ENCODE measurements at places on chromosomes 4 and X. TPM values are rescaled to one million over a fixed set of nuclear protein-coding genes. Genes with fewer than 3 reads are reported as not detected.

GRCh38 chr4:17288151-17288550, 223.7 kb downstream of the QDPR start:
- DNase-seq = no peak

Gene DOK7
- not detected for total RNA-seq

Gene TRIM2
- 34.7 TPM for total RNA-seq

- DNase-seq = no peak
These were observed 5.7 kb upstream of the MRFAP1 start for GRCh38 chr4:6634746-6635145.

DNA sequence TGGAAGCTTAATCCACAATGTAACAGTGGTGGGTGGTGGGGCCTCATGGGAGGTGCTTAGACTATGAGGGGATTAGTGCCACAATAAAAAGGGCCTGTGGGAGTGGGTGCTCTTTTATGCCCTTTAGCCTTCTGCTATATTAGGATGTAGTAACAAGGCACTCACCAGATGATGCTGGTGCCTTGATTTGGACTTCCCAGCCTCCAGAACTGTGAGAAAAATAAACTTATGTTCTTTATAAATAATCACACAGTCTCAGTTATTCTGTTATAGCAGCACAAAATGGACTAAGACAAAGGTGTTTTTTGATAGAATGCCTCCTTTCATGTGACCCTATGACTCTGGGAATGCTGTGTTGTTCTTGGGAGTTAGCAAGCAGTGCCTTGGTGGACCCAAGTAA, 89.8 kb downstream of the STIM2 start:
- DNase-seq = no peak

- no peak for DNase-seq
These were observed 157.6 kb downstream of the ARX start for GRCh38 chrX:24858004-24858746.

- peak; percentile 52 for DNase-seq
These were observed 14.9 kb upstream of the PORCN start for GRCh38 chrX:48493890-48494364.

- DNase-seq = no peak
These were observed 710.6 kb upstream of the DIAPH2 start for GRCh38 chrX:95974096-95974470.

GRCh38 chrX:155997436-155997835, at the start of gene IL9R:
IL9R (plus strand) TSS chrX:155997696; CDS start chrX:155997760, 64 bp downstream.
- DNase-seq = no peak

Gene PSAPL1
- total RNA-seq = not detected

Gene CTAG2
- not detected for total RNA-seq

GRCh38 chrX:86028681-86029080, 18.7 kb downstream of the CHM start:
- DNase-seq = no peak

DNA sequence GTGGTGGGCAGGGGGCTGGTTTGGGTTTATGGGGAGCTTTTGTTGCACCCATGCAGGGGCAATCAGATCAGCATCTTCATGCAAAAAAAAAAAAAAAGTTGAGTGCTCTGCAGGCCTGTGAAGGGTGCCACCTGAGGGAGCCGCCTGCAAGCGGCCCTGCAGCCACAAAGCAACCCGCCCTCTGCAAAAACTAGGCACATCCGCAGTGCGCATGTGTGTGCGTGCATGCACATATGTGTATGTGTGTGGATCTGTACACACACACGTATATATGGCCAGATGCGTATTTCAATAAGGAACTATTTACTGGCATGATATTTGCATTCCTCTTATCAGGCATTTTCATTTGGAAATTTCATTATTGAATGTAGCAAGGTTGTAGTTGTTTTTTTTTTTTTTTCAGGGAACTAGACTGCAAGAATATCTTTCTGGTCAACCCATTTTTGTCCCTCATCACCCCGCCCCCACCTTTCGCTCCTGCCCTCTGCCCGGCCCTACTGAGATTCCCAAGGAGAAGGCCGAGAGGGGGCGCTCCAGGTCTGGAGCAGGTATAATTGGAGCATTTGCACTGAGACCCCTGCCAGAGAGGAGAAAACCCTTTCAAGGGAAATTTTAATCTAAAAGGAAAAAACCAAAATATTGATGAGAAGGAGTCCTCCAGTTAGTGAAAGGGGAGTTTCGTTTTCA, 18.1 kb downstream of the CCNQ start:
- DNase-seq = no peak

DNA sequence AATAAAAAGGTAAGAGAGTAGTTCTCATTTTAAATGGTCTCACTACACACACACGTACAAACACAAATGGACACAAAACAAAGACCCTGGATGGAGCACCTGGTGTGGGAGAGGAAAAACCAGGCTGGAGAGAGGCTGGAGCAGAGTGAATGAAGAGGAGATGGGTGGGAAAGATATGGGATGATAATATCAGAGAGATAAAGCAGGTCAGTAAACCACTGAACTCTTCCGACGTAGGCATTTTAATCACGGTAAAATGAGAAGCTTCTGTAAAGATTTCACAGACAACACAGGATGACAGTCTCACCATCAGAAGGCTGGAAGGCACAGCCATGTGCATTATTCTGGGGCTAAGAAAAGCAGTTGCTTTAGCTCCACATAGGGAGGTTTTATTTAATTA, 532.8 kb downstream of the KCNIP4 start:
- no peak for DNase-seq

GRCh38 chrX:150856101-150856500, 42.4 kb downstream of the CD99L2 start:
- peak; percentile 20 for DNase-seq

- DNase-seq = peak; percentile 17
These were observed 29.6 kb downstream of the AREG start for GRCh38 chr4:74474345-74475090.

Gene EXOC1
- total RNA-seq = 27.7 TPM

Gene FMR1NB
- total RNA-seq = not detected

DNA sequence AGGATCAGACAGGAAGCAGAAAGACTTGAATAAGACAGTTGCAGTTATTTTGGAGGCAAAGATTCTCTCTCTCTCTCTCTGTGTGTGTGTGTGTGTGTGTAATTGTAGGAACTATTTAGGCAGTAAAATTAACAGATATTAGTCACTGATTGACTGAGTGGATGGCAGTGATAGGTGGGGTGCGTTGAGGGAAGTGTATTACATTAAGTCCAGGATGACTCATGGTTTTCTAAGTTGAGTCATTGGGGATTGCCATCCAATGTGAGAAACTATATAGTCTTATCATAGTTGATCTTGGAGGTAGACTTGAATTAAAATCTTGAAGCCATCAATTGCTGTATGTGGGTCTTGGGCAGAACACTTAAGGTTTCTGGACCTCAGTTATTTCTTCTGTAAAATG, 75.4 kb downstream of the AR start:
- DNase-seq = peak; percentile 92

Gene NDP
- total RNA-seq = 4.8 TPM

DNA sequence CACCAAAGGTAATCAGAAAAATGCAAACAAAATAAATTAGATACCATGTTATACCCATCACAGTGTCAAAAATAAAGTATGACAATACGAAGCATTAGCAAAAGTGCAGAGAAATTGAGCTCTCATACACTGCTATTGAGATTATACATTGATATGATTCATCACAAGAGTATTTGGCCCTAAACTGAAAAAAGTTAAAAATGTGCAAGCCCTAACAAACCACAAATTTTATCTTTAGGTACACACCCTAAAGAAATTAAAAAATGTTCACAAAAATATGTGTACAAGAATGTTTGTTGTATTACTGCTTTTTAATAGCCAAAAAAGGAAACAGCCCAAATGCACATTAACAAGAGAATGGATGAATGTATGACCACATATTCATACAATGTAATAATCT, 137.9 kb upstream of the MAGEA10 start:
- no peak for DNase-seq

Gene PLAC8
- 0.39 TPM for total RNA-seq

Gene PNMA3
- total RNA-seq = not detected

Gene PLAC1
- 0.59 TPM for total RNA-seq

GRCh38 chr4:124262211-124263179, 450.0 kb downstream of the ANKRD50 start:
- peak; percentile 77 for DNase-seq

DNA sequence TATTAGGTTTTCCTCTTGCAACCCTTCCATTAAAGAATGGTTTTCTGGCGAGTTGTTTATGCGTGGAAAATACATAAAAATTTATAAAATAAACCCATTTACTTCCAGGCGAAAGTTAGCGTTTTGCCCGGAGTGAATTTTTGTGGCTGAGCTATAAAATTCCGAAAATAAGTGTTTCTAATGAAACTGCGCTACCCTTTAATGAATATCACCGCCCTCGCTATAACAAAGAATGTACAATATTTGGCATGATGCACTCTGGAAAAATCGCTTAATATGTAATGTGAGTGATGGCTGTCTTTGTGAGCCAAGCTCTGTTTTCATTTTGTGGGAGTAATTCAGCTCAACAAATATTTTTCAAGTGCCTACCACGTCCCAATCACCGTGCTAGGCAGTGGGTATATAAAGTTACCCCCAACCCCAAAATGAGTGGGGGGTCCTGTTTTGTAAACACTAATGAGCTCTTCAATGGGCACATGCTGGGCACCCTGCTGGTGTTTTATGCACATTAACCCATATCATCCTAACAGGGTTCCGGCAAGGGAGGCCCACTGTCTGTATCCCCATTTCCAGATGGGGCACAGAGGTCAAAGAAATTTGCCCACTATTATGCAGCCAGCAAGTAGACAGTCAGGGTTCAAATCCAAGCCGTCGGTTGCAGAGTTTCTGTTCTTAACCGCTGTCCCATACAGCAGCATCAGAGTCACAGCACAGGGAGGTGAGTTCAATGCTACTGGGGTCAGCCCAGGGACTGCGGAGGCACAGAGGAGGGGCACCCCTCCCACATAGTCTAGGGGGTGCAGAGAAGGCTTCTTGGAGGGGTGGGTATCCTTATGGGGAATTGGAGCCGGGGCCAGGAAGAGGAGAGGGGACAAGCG, 65.7 kb upstream of the STX18 start:
- DNase-seq = no peak

DNA sequence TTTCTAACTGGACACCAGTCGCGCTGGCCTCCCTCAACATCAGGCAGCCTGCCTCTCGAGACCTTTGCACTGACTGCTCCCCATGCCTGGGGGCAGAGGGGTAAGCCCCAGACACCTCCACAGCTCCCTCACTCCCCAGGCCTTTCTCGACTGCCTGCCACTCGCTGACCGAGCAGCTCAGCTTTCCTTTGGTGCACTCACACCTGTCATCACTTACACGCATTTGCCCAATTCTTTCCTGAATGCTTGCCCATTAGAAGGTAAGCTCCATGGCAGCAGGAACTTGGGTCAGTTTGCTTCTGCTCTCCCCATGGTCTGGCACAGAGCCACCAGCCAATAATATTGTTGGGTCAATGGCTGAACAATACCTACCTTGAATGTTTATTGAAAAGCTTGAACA, 32.2 kb upstream of the PROM1 start:
- DNase-seq = no peak

GRCh38 chr4:95850161-95850560, 10.3 kb downstream of the PDHA2 start:
- no peak for DNase-seq
